ENCODE measurements at places on chromosomes 3 and 15.

- no peak for DNase-seq
Observed at GRCh38 chr3:37934631-37935289, 55.8 kb upstream of the VILL start.

- peak; percentile 97 for DNase-seq
Observed at GRCh38 chr3:45226206-45226915, at the start of gene TMEM158. Gene TMEM158 (minus strand): TSS chr3:45226287. CDS start chr3:45226027, 260 bp downstream.

- no peak for DNase-seq
Observed at GRCh38 chr15:50883903-50884302, 24.6 kb upstream of the AP4E1 start.

- DNase-seq: no peak
Observed at GRCh38 chr3:96753124-96753523, 61.3 kb upstream of the EPHA6 start.

DNA sequence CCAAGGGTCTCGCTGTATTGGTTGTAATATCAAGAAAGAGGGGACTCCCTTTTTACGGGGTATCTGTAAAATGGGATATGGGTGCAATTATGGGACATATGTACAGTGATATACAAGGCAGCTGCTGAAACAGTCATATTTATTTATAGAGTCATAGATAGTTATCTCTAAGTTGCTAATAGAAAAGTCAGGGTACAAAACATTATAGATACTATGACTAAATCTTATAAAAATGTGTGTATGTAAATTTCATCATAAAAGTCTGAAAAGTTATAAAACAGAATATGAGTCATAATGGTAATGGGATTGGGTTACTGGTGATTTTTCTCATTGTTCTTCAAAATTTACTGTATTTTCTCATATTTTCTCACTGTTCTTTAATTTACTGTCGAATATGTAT is 344.9 kb upstream of the SLCO3A1 start:
- DNase-seq: no peak

Measured in D341Med (cell line).